ENCODE measurements at places on chromosomes 7 and 10.

DNA sequence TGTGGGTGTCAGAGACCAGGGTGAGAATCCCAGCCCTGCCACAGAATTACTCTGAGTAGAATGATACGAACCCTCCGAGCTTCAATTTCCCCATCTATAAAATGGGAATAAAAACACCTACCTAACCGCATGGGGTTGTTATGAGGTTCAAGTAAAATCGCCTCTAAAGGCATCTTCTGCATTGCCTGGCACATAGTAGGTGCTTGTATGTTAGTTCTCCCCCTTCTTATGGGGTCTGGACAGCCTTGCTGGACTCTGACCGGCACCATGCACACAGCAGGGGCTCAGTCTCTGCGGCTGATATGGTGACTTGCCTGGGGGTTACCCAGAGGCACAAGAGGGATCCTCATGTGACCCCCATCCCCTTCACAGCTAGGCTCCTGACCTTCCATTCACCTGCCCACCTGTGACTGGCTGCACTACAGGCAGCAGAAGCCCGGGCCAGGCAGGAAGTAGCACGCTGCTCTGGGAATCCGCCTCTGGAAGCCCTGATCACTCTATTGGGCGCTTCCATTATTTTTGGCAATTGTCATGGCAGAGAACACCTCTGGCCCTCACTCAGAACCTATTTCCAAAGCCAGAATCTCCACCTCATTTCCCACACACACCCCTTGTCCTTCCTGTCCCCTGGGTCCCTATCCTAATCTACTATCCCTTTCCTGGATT, 6.0 kb downstream of the SH3PXD2A start:
- no peak for DNase-seq

- DNase-seq = no peak
These were observed 826.1 kb downstream of the GRM8 start for GRCh38 chr7:126426652-126427051.

DNA sequence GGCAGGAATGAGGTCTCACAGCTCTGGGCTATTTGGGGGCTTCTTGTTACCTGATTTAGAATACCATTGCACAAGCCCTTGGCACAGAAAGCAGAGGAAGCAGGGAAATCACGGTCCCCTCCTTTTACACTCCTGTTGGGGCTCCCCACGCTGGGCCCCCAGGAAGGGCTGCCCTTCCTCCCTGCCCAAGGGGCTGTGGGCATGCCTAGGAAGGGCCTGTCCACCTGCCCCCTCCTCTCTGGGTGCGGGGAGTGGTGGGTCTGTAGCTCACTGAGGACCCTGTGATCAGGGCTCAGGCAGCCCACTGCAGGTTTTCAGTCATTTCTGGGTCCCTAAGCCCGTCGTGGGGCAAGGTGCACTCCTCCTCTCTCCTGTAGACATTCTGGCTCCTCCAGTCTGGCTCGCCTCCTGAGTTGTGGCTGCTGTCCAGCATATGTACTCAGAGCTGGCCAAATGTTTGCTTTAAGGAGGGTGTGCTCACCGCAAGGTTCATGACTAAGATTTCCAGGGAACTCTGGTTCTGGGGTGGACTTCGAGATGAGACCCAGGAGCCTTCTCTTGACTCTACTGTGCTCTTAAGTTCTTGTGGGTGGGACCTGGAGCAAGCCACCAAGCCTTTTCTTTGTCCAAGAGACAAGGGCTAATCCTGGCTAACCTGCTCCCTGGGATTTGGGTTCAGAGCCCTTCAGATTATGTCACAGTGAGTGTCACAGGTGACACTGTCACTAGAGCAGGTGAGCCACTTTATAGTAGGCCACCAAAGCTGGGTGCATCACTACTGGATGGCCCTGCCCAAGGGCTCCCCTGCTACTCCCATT, 56.0 kb downstream of the TACR2 start:
- peak; percentile 92 for DNase-seq

- no peak for DNase-seq
These were observed 296.8 kb downstream of the DNAJB6 start for GRCh38 chr7:157633465-157634185.

GRCh38 chr10:35435824-35436223, 99.5 kb downstream of the CCNY start:
- DNase-seq = no peak

GRCh38 chr7:46525876-46526275, 604.8 kb upstream of the IGFBP3 start:
- no peak for DNase-seq

GRCh38 chr10:30041196-30042105, 17.9 kb downstream of the JCAD start:
- no peak for DNase-seq

DNA sequence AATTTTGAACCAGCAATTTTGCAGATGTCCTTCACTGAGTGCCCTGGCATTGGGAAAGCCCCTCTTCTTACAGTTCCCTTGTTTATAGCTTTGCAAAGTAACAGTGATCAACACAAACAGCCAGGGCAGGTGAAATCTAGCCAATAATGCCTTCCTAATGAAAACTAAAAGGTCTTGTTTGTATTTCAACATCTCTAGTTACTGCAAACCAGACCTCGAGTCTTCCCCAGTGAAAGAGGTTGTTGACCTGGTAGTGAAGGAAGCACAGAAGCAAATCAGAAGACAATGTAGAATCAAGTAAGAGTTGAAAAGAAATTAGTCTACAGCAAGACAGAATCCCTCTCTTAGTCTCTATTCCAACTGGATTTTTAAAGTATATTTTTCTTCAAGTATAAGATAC, 231.2 kb downstream of the SNX13 start:
- no peak for DNase-seq

DNA sequence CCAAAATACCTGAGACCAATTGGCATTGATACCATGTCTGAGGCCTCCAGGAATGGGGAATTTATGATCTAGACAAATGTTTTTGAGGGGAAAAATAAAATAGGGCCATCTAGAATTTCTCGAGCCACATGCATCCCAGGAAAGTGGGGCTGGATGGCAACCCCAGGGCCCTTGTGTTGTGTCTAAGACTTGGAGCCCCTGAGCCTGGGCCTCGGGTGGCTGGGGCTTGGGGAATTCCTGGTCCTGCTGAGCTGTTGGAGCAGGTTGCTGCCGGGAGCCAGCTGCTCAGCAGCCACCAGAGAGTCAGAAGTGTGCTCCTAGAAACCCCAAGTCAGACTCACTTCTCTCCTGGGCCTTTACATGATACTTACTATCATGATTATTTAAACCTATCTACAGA, 172.9 kb downstream of the WDR37 start:
- DNase-seq = no peak

- DNase-seq = no peak
These were observed 44.3 kb downstream of the PRR15 start for GRCh38 chr7:29607889-29608288.

DNA sequence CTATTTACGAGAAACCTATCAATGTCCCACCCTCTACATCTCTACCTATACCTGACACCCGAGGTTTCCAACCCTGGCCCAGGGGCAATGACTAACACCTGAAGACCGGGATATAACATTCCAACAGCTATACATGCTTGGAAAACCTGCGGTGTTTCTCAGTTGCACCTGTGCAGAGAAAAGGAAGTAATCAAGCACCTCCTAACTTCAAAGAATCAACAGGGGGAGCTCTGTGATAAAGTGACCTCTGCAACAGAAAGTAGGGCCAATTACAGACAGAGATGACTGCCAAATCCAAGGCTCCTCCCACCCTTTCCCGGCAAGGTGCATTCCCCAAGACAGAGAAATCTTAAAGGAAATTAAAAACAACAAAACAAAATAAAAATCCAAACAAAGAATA, 41.3 kb downstream of the CCDC6 start:
- DNase-seq = peak; percentile 52

DNA sequence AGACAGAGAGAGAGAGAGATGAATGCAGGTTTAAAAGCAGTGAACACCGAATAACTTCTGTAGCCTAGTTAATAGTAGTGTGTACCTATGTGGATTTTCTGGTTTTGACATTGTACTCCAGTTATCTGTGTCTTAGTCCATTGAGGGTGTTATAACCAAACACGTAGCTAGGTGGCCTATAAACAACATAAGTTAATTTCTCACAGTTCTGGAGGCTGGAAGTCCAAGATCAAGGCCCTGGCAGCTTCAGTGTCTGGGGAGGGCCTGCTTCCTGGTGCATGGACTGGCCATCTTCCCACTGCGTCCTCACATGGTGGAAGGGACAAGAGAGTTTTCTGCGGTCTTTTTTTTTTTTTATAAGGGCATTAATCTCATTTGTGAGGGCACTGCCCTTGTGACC, 23.5 kb downstream of the AOC1 start:
- peak; percentile 3 for DNase-seq

GRCh38 chr7:122515404-122515803, 183.5 kb downstream of the RNF133 start:
- no peak for DNase-seq

GRCh38 chr10:72133517-72133916, 45.2 kb upstream of the SPOCK2 start:
- no peak for DNase-seq

DNA sequence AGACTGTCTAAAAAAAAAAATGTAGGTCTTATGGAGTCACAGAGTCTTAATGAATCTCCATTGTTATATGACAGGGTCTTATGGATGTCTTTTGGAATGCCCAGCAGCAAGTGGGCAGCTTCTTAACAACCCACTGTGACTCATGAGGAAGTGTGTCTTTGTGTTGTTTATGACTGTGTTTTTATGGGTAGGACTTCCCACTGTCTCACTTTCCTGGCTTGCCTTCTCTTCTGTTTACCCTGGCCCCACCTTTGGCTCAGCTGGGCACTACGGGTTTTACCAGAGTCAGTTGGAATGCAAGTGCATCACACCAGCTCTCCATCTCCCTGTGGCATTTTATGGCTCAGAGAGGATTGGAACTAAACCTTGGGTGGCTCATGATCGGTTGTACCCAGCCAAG, 580.5 kb downstream of the AUTS2 start:
- no peak for DNase-seq

- no peak for DNase-seq
These were observed 18.4 kb upstream of the FRMD4A start for GRCh38 chr10:14349081-14349480.

Data from cerebellar cortex (tissue), 1 donor.